DMS53 (cell line): ENCODE measurements at places on chromosomes 5 and 9.

DNA sequence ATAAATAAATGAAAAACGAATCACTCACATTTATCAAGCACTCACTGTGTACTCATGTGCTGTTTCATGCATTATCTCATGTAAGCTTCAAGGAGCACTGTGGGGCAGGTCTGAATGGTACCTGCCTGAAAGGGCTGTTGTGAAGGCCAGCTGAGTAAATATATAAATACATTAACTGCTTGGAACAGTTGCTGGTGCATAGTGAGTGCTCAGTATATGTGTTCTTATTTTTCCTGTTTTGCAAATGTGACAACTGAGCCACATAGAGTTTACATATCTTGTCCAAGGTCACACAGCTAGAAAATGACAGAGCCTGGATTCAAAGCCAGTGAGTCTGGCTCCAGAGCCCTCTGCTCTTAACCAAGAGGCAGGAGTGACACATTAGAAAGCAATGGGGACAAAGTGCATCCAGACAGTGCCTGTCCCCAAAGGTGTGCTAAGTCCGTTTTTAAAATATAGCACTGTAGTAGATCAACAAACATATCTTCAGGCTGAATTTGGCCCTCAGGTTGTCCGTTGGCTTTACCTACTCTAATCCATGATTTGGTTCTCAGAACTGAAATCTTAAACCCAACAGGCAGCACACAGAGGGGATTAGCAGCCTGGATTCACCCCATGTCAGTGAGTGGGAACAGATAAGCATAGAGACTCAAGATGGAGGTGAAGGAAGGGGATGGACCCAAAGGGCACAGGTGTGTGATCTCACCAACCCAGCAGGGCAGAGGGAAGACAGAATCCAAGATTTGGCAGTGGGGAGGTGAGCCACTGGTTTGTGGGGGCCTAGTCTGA, 70.8 kb downstream of the WWC1 start:
- DNase-seq = peak; percentile 73

- DNase-seq = no peak
Observed at GRCh38 chr5:128155776-128156175, 72.2 kb downstream of the SLC12A2 start.

- peak; percentile 0 for DNase-seq
Observed at GRCh38 chr9:79955300-79955699, 383.5 kb downstream of the TLE4 start.

DNA sequence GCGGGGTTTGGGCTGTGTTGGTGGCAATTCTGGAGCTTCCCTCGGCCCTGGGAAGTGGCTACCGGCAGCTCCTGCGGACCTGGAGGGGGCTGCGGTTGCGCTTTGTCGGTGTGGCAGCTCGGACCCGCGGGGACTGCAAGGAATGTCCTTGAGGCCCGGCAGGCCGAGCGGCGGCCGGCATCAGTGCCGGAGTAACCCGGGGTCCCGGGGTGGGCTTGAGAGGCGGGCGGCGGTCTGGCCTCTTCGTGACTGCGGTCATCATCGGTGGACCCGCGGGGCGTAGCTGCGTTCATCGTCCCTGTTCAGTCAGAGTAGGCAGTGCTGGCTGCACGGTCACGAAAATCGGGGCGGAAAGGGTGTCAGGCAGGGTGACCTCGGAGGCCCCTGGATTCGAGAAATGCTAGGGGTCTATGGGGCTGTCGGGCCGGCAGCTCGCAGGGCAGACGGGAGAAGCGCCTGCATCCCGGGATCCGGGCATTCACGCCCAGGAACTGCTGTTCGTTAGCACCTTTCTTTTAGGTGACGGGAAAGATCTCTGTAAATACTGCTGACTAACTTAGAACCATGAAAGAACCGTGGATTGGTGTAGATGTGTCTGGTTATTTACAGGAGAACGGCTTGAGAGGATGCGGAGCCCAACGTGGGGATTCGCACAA, 474 bp downstream of the HMGCR start:
- peak; percentile 69 for DNase-seq

GRCh38 chr9:130544364-130544763, 35.0 kb upstream of the FUBP3 start:
- DNase-seq = no peak

DNA sequence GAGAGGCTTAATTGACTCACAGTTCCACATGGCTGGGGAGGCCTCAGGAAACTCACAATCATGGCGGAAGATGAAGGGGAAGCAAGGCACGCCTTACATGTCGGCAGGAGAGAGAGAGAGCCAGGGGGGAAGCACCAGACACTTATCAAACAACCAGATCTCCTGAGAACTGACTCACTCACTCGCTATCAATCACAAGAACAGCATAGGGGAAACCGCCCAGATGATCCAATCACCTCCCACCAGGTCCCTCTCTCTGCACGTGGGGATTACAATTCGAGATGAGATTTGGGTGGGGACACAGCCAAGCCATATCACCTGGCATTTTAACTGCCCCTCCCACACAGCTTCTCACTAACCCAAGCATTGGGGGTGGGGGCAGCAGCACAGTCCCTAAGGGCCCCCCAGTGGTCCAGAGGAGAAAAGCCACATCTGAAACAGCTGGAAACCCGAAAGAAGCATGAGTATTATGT, 76.1 kb upstream of the ASS1 start:
- no peak for DNase-seq

DNA sequence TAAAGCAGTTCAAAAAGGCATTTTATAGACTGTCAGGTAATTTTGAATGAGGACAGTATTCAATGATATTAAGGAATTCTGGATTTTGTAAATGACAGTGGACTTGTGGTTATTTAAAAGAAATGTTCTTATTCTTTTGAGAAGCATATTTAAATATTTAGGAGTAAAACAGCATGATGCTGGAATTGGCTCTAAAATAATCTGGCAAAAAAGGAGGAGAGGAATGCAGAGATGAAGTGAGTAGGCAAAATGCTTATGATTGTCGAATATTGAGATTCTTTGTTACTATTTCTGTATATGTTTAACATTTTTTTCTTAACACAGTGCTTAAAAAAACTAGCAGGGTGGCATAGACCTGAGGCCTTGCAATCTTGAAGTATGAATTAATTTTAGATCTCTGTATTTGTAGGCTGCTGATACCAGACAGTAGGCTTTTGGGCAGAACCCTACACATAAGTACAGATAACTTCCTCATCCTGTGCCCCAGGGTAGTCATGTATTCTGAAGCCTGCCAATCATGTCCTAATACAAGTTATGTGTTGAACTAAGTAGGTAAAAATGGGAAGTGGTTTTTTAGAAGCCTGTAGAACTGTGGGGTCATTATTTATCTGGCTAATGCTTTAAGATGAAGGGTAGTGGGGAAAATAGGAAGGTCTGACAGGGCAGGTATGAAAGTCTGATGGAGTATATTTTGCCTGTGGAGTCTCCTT, 9.4 kb downstream of the CD180 start:
- no peak for DNase-seq

GRCh38 chr5:30385754-30386153, 807.7 kb upstream of the CDH6 start:
- DNase-seq = no peak

DNA sequence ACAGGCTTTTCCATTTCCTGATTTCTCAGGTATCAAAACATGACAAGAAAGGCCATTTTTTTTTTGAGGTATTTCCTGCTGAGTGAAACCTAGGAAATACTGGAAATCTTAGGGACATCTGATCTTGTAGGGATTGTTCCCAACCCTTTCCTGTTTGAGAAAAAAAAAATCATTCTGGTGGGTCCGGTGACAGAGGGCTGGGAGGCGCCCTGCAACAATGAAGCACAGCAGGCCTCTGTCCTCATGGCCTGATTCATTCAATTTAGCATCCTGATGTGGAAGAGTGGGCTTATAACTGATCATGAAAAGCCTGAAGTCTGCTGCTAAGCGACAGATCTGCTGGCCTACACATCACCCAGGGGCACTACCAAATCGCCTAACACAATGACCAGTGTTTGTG, 3.0 kb upstream of the C9orf153 start:
- no peak for DNase-seq

DNA sequence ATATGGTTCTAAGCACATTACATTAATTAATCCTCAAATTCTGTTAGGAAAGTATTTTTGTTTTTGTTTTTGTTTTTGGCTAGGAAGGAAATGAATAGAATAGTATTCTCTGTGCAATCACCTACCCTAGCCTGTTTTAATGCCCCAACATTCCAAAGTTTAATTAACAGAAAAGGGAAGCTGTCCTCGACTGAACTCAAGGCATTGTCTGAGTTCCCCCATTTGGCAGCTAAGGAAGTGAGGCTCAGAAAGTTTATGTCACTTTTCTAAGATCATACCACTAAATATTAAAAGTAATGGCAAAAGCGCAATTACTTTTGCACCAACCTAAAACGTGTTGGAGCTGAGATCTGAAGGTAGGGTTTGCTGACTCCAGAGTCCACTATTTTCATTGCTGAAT, 59.8 kb downstream of the FGF1 start:
- DNase-seq = no peak

GRCh38 chr9:7780261-7780988, 19.2 kb downstream of the DMAC1 start:
- DNase-seq = no peak

- DNase-seq = peak; percentile 54
Observed at GRCh38 chr5:37774912-37775483, 64.8 kb downstream of the GDNF start.

DNA sequence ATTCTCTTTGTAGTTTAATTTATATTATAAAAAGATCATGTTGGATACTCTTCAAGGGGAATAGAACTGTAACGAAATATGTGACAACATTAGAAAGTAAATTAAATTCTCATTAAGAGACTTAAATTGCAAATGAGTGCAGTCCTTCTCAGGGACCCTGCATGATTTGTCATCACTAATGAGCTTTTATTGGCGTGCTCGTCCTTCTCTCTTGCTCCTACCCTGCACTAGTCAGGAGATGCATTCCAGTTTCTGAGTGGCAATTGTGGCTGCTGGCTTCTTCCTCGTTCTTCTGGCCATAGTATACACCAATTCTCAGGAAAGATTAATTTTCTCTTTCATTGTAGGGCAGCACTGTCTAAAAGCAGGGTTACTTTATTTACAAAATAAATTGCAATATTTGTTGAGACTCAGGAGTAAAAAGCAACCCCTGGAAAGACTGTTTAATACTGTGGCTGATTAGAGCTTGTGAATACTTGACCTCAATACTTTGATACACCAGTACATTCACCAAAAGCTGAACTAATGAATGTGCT, 376.3 kb upstream of the CHD1 start:
- no peak for DNase-seq

DNA sequence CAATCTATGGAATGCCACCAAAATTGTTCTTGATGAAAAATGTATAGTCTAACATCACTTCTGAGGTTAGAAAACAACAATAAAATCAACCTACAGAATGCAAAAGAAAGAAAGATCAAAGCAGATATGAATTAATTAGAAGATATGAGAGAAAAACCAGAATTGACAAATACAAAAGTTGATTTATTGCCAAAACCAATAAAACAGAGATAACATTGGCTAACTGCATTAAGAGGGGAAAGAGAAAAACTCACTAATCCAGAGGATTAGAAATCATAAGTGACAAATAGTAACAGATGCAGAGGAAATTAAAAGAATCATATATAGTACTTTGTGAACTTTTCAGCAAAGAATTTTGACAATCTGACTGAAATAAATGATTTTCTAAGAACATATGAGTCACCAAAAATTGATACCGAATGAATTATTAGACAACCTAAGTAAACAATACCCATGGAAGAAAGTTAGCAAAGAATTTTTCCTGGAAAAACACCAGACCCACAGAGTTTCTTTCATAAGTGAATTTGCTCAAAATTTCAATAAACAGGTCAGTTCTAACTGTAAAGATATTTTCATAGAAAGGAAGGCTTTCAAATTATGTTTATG, 167.7 kb downstream of the AOPEP start:
- no peak for DNase-seq

GRCh38 chr5:156479849-156480248, 152.9 kb downstream of the SGCD start:
- DNase-seq = peak; percentile 24

- no peak for DNase-seq
Observed at GRCh38 chr9:91185193-91185886, 176.4 kb downstream of the AUH start.

- no peak for DNase-seq
Observed at GRCh38 chr9:129653823-129654553, 11.5 kb upstream of the PRRX2 start.

- DNase-seq = peak; percentile 72
Observed at GRCh38 chr5:112228667-112229066, 190.4 kb downstream of the EPB41L4A start.

GRCh38 chr9:5580650-5581049, 48.3 kb upstream of the RIC1 start:
- DNase-seq = no peak

GRCh38 chr5:54234304-54234933, 76.0 kb downstream of the ARL15 start:
- peak; percentile 57 for DNase-seq

DNA sequence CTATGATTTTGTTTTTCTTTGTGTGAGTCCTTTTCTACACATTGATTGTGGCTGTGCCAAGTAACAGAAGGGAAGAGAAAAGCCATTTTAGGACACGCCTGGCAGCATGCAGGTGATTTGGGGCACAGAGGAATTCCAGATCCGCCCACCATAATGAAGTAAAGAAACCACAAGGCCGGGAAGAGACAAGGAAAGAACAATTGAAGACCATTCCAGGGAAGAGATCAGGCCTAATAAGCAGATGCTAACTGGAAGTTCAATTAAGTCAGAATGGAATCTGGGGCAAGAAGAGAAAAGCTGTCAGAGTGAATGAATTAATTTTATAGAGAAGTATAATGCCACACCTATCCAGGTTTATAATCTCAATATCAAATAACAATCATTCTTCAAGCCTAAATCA, 110.2 kb upstream of the ISL1 start:
- no peak for DNase-seq

GRCh38 chr9:79857188-79857587, 285.4 kb downstream of the TLE4 start:
- DNase-seq = no peak

GRCh38 chr5:106290841-106291240, 1379.9 kb downstream of the EFNA5 start:
- DNase-seq = no peak

DNA sequence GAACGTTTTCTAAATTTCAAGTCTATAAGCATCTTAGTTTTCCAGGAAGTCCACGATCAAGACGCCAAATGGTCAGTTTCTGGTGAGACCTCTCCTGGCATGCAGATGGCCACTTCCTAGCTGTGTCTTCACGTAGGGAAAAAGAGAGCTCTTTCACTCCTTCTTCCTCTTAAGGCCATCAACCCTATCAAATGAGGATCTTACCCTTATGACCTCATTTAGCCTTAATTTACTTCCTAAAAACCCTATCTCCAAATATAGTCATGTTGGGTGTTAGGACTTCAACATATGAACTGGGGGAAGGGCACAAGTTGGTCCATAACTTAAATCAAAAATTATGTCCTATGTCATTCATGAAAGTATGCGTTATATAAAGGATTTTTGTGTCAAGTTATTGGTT, 229.5 kb downstream of the ARL15 start:
- DNase-seq = no peak

DNA sequence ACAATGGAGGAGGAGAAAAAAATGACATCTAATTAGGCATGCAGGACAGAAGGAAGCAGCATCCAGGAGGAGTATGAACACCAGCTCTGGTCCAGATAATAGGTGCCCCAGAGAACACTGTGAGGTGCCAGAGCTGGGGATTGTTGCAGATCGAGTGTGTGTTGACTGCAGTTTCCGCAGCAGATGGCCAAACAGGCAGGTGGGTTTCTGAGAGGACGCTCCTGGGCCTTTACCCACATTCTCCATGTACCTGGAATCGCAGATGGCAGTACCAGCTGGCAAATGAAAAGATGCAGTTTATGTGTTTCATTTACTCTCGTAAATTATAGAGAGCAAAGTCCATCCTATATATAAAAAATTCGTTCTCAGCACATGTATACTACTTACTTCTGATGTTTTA, 182.2 kb upstream of the ISL1 start:
- DNase-seq = no peak
